ENCODE measurements at places on chromosomes 5 and 9. TPM values are rescaled to one million over a fixed set of nuclear protein-coding genes. Genes with fewer than 3 reads are reported as not detected.

DNA sequence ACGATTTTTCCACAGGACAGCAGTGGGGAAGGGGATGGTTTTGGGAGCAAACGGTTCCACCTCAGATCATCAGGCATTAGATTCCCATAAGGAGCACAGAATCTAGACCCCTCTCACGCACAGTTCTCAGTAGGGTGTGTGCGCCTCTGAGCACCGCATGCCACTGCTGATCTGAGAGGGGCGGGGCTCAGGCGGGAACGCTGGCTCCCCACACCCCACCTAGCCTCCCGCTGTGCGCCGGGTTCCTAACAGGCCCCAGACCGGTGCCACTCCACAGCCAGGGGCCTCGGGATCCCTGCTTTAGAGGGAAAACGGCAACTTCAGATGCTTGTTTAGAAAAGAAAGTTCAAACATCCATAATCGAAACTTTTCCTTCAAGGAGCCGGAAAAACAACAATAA, 20.4 kb downstream of the TERT start:
- H3K36me3 ChIP-seq: peaks cover 16% of the 10 kb centered on the region
- H3K27ac ChIP-seq: no peak overlapping the region
- H3K4me1 ChIP-seq: no peaks in the 10 kb centered on the region
- no peak for DNase-seq

- no peaks in the 10 kb centered on the region for H3K4me1 ChIP-seq
- no peak overlapping the region for H3K4me3 ChIP-seq
- H3K27ac ChIP-seq: no peak overlapping the region
- DNase-seq: no peak
- H3K36me3 ChIP-seq: peaks cover 20% of the 10 kb centered on the region
Measured at GRCh38 chr9:97276310-97276852, 31.1 kb upstream of the CCDC180 start.

DIRAS2 gene
- not detected for total RNA-seq

- no peaks in the 10 kb centered on the region for H3K27me3 ChIP-seq
- no peak for DNase-seq
- H3K4me1 ChIP-seq: no peaks in the 10 kb centered on the region
- H3K4me3 ChIP-seq: no peak overlapping the region
Measured at GRCh38 chr9:23611869-23612268, 214.2 kb downstream of the ELAVL2 start.

LIFR gene
- total RNA-seq: 0.09 TPM

GRCh38 chr9:94934816-94935328, 208.4 kb downstream of the AOPEP start:
- no peak overlapping the region for H3K4me3 ChIP-seq
- no peak overlapping the region for H3K27ac ChIP-seq
- peaks cover 6% of the 10 kb centered on the region for H3K4me1 ChIP-seq
- DNase-seq: no peak
- H3K27me3 ChIP-seq: no peaks in the 10 kb centered on the region

DNA sequence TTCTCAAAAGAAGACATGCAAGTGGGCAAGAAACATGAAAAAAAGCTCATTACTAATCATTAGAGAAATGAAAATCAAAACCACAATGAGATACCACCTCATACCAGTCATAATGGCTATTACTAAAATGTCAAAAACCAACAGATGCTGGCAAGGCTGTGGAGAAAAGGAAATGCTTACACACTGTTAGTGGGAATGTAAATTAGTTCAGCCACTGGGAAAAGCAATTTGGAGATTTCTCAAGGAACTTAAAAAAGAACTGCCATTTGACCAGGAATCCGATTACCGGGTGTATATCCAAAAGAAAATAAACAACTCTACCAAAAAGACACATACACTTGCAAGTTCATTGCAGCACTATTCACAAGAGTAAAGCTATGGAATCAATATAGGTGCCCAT, 595.4 kb upstream of the RIOK2 start:
- H3K27ac ChIP-seq: no peak overlapping the region
- DNase-seq: no peak
- H3K4me1 ChIP-seq: no peaks in the 10 kb centered on the region
- no peak overlapping the region for H3K4me3 ChIP-seq
- H3K27me3 ChIP-seq: no peaks in the 10 kb centered on the region
- no peaks in the 10 kb centered on the region for H3K36me3 ChIP-seq

C7 gene
- total RNA-seq: not detected

DNA sequence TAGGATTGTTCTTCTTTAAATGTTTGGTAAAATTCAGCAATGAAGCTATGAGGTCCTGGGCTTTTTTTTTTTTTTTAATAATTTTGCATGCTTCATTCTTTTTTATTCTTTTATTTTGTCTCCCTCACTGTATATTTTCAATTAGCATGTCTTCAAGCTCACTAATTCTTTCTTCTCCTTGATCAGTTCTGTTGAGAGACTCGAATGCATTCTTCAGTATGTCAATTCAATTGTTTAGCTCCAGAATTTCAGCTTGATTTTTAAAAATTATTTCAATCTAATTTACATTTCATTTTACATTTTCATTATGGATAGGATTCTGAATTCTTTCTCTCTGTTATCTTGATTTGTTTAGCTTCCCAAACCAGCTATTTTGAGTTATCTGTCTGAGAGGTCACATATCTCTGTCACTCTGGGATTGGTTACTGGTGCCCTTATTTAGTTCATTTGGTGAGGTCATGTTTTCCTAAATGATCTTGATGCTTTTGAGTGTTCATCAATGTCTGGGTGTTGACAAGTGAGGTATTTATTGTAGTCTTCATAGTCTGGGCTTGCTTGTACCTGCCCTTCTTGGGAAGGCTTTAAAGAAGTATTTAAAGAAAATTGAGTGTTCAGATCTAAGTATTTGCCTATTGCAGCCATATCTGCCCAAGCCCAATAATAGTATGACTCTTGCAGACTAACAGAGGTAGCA, 9.1 kb downstream of the LURAP1L start:
- no peak overlapping the region for H3K27ac ChIP-seq
- no peak for DNase-seq
- H3K27me3 ChIP-seq: no peaks in the 10 kb centered on the region
- no peak overlapping the region for H3K4me3 ChIP-seq

GRCh38 chr5:130052752-130053151, 148.5 kb downstream of the CHSY3 start:
- H3K4me1 ChIP-seq: no peaks in the 10 kb centered on the region
- H3K4me3 ChIP-seq: no peak overlapping the region
- H3K27me3 ChIP-seq: peaks cover 6% of the 10 kb centered on the region
- H3K27ac ChIP-seq: no peak overlapping the region

LECT2 gene
- total RNA-seq: not detected

- no peaks in the 10 kb centered on the region for H3K36me3 ChIP-seq
- no peak overlapping the region for H3K4me3 ChIP-seq
- H3K4me1 ChIP-seq: peaks cover 10% of the 10 kb centered on the region
- peak; percentile 62 for DNase-seq
- H3K27me3 ChIP-seq: no peaks in the 10 kb centered on the region
- H3K27ac ChIP-seq: no peak overlapping the region
Measured at GRCh38 chr5:68315679-68316271, 100.2 kb downstream of the PIK3R1 start.

SWI5 gene
- total RNA-seq: 14.1 TPM

DNA sequence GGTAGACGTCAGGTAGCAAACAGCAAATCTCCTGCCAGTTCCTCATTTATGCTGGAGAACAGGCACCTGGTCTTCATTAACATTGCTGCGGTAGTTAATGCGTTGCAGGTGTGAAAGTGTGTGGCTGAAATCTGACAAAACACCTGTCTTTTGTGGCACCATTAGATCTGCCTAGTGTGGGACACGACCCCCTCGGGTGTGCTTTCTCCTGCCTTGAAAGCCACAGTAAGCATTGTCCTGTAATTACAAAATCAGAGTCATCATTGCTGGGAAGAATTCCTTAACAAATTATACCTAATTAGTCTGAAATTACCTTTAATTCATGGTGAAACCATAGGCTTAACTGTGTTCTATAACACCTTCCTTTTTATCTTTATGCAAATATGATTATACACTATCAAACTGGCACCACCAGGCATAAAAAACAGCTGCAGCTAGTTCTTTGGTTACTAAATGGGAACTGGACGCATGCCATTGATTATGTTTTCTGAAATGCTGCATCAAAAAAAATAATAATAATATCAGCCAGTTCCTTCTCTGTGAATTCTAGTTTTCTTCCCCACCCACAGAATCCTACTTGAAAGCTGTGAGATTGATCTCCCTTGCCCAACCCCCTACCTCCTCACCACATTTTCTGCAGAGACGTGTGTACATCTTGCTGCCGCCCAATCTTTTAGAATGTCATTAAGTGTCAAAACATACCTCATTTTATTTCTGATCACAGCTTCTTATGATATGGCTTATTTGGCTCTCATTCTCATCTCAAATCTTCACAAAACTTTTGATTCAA, 374.0 kb downstream of the NFIB start:
- H3K4me1 ChIP-seq: peaks cover 3% of the 10 kb centered on the region
- peaks cover 1% of the 10 kb centered on the region for H3K27me3 ChIP-seq
- no peak overlapping the region for H3K4me3 ChIP-seq
- no peak overlapping the region for H3K27ac ChIP-seq
- no peak for DNase-seq
- H3K36me3 ChIP-seq: no peaks in the 10 kb centered on the region

MED10 gene
- 40.4 TPM for total RNA-seq

GRCh38 chr9:7827056-7827455, 27.5 kb upstream of the DMAC1 start:
- H3K36me3 ChIP-seq: no peaks in the 10 kb centered on the region
- no peak for DNase-seq
- H3K27ac ChIP-seq: no peak overlapping the region
- H3K4me3 ChIP-seq: no peak overlapping the region
- H3K27me3 ChIP-seq: no peaks in the 10 kb centered on the region

DNA sequence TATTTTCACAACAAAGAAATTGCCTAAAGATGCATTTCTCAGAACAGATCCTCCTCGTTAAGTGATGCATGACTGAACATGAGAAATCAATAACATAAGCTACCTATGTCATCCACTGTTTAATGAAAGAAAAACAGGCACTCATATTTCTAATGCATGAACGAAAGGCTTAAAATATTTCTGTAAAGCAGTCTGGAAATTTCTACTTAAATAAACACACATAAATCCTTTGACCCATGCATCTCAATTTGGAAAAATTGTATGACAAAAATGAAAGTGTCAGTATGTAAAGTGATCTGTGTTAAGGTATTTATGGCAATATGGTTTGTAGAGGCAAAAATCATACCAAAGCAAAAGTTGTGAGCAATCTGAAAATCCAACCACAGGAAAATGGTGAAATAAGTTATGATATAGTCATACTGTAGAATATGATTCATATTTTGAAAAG, 399.2 kb upstream of the GRAMD2B start:
- H3K27me3 ChIP-seq: no peaks in the 10 kb centered on the region
- H3K27ac ChIP-seq: no peak overlapping the region
- no peak for DNase-seq

FAM81B gene
- total RNA-seq: not detected

DNA sequence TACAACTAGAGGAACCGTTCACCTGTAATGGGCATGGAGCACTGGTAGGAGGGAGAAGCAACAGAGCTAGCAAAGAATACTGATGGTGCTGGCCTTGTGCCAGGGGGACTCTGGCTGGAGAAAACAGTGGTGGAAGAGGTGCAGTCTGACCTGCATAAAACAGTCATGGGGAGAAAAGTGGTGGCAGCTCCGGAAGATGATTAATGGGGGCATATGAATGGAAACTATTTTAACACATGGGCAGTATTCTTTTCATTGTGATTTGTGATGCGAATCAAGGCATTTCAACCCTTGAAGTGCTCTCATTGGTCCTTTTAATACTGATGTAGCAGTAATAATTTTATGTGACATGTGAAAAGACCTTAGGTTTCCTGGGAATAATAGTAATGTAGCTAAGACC, 219.6 kb downstream of the ADAMTS6 start:
- no peak overlapping the region for H3K27ac ChIP-seq
- H3K27me3 ChIP-seq: peaks cover 2% of the 10 kb centered on the region
- H3K36me3 ChIP-seq: no peaks in the 10 kb centered on the region

GRCh38 chr9:132207839-132208615, 46.2 kb downstream of the NTNG2 start:
- H3K36me3 ChIP-seq: no peaks in the 10 kb centered on the region
- DNase-seq: peak; percentile 33
- H3K4me3 ChIP-seq: no peak overlapping the region
- H3K27ac ChIP-seq: peak overlapping the region; percentile 39

- no peak overlapping the region for H3K27ac ChIP-seq
- peaks cover 6% of the 10 kb centered on the region for H3K4me1 ChIP-seq
- no peak overlapping the region for H3K4me3 ChIP-seq
Measured at GRCh38 chr5:69494452-69494851, 1.9 kb downstream of the OCLN start.

DNA sequence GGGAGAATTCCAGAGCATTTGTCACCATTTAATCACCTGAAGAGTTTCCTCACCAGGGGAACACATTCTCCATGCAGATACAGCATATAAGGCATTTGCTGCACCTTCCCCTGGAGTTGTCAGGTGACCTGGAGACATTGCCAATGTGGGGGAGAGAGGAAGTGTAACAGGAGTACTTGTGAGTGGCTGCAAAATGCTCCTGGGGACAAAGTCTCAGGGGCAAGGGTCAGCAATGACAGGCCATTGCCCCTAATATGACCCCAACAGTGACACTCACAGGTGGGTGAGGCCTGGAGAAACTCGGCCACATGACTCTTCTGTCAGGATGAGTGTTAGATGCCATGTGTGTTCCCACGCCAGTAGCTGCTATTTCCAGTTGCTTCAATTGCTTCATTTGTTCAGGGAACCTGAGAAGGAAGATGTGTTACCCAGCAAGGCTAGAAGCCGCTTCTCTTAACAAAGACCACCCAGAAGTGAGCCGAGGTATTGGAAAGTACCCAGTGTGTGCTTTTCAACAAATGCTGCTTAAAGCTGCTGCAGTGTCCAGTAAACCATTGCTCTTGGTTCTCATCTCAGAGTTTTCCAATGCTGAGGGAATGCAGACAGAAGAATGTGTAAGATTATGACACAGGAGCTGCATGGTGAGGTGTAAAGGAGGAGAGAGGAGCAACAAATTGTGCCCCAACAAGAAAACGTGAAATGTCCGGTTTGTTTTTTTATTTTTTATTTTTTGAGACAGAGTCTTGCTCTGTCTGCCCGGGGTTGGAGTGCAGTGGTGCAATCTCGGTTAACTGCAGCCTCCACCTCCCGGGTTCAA, 128.2 kb upstream of the SLC44A1 start:
- no peak for DNase-seq
- no peak overlapping the region for H3K4me3 ChIP-seq
- H3K27ac ChIP-seq: no peak overlapping the region
- H3K4me1 ChIP-seq: peaks cover 25% of the 10 kb centered on the region
- H3K36me3 ChIP-seq: no peaks in the 10 kb centered on the region
- no peaks in the 10 kb centered on the region for H3K27me3 ChIP-seq

DNA sequence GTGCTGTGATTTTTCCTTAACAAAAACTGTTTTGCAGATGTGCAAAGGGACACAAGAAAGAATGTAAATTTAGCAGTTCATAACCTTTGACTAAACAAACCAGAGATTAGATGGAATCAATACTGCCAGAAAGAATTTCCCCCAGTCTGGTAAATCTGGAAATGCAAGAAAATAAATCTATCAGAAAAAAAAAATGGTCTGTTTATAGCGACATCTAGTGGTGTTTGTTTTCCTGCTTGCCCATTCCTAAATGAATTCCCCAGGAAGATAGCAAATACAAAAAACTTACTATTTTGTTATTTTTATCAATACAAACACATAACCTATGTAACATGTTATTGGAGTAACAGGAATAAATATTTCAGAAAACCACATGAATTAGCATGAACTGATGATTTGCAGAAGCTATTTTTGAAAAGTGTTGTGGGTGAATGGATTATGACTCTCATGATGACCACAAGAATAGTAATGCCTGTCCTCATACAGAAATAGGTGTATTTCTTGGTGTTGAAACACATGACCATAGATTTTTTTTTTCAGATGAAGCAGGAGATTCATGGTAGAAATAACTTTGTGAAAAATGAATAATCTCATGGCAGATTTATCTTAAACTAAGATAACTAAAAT, 1703.8 kb downstream of the MAT2B start:
- no peak overlapping the region for H3K27ac ChIP-seq
- H3K36me3 ChIP-seq: no peaks in the 10 kb centered on the region
- no peaks in the 10 kb centered on the region for H3K27me3 ChIP-seq
- no peaks in the 10 kb centered on the region for H3K4me1 ChIP-seq
